ENCODE measurements at places on chromosomes 12 and 14.

DNA sequence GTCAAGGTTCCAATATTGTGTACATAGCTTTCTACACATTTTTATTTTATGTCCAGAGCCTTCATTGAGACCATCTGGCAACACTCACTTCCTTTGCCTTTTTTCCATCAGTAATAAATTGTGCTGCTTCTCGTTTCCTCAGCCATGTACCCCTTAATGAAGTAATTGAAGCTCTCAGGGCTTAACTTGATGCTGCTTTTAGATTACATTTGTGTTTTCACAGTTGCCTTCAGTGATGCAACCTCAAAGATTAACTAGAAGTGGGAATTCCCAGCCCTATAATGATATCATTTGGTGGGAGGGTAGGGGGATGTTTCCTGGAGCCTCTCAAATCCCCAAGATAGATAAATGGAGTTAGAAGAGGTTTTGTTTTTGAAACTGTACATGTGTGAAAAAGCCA lies 80.2 kb upstream of the KRR1 start:
- no peak for DNase-seq

GRCh38 chr14:96965885-96966595 lies 168.9 kb downstream of the VRK1 start:
- DNase-seq: no peak

- DNase-seq: no peak
Measured at GRCh38 chr12:63958876-63959580, 114.5 kb downstream of the SRGAP1 start.

GRCh38 chr12:13154831-13155230 lies 41.7 kb upstream of the EMP1 start:
- DNase-seq: no peak

DNA sequence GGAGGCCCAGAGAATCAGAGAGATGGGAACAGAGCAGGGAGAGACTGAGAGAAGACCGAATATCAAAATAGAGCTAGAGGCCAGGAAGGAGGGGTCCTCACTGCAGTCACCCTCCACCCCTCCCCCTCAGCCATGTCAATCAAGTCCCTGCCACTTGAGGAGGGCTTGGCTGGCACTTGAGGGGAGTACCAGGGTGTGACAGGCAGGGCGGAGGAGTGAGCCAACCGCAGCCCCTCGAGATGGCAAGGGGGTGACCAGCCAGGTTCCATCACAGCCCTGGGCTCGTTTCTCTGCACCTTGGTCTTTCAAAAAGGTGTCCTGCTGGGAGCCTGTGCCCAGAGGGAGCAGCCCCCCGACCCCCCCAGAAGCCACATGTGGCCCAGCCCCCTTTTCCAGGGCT lies 4.2 kb downstream of the AQP5 start:
- DNase-seq: no peak

GRCh38 chr14:96987086-96987474 lies 189.9 kb downstream of the VRK1 start:
- DNase-seq: no peak

DNA sequence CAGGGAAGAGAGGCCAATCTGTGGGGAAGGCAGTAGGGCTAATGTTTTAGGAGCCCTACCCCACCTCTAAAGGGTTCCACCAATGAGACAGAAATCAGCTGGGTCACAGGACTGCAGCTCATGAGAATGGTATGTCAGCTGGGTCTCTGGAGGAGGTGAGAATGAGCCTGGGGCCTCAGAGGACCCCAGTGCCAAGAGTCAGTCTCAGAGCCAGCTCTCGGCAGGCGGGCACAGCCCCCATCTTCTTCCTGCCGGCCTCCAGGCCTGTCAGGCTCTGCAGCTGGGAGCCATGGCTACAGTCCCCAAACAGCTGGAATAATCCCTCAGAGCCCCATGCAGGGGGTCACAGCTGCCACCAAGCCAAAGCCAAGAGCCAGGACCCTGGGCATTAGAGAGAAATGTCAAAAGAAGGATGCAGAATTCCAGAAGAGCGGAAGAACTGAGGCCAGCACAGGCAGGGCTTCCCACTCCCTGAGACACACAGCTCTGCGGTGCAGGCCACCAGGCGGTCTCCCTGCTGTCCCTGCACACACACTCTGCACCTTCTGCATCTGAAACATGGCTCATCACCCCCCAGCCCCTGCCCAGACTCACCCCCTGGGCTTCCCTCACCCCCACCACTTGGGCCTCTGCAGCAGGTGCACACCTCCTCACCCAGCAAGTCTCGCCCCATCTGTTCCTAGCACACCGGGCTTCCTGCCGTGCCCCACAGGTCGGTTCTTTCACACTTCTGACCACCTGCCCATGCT lies 26.0 kb downstream of the ITPK1 start:
- no peak for DNase-seq

GRCh38 chr12:64580681-64581080 lies 29.6 kb upstream of the RASSF3 start:
- no peak for DNase-seq
